ENCODE measurements at places on chromosomes 4 and X.

DNA sequence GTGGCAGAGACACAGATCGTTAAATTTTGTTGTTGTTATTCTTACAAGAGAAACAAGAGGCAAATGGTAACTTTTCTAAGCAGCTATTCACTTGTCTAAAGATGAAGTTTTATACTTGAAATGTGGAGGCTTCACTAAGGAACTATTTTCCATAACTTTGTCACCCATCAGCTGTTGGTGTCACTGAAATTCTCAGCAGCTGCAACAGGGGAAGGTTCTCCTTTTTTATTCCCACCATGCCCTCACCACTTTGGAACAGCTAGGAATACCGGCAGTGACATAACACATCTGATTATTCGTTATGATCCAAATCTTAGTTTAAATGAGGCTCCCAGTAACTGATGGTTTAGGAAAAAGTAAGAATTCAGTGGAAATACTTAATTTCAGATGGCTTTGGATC is 147.0 kb upstream of the LEF1 start:
- DNase-seq = no peak

DNA sequence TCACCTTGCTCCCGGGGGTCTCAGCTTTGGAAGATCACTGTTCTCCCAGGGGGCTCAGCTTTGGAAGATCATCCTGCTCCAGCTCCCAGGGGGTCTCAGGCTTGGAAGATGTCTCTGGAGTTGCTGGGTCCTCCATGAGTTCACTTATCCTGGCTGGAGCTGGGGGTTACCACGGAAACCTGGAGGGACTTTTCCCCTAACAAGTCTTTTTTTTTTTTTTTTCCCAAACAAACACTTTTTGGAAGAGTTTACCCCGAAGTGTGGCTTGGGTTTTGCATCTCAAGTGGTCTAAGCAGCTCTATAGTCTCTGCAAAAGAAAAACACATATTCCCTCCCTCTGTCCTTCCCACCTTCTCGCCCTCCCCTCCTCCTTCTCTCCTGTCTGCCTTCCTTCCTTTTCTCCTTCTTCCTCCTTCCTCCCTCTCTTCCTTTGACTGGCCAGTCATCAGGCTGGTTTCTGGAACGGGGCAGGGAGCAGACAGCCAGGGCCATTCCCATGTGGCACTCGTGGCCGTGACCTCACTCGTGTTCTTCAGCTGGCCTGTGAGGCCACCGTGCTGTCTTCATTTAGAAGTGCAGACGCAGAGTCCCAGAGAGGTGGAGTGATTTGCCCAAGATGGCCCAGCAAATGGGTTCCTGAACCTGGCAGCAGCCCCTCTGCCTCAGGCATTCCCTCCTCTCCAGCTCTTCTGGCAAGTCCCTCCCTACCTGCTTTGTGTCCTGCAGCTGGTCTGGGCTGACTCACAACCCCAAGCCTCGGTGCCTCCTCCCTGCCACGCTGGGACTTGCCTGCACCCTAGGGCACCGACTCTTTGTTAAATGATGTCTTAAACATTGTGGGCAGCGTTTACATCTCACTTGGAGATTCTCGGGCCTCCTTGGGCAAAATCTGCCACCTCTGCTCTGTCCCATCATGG is 25.9 kb upstream of the HMX1 start:
- no peak for DNase-seq

GRCh38 chrX:48461830-48462229 is 8.2 kb downstream of the SLC38A5 start:
- no peak for DNase-seq

DNA sequence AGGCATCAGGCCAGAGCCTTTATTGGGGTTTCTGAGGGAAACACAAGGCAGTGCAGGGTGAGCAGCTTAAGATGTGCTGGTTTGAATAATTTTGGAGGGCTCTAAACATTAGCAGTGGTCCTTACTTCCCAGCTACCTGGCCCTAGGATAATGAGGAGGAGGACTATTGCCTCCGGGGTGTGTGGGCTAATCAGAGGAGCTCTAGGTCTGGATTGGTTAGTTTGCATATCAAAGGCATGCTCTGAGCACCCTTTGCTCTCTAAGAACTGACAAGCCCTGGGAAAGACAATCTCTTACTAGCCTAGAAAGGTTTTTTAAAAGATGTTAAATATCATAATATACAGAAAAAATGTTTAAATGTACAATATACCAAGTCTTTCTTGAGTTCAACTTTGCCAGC is 58.4 kb downstream of the RXFP1 start:
- no peak for DNase-seq

DNA sequence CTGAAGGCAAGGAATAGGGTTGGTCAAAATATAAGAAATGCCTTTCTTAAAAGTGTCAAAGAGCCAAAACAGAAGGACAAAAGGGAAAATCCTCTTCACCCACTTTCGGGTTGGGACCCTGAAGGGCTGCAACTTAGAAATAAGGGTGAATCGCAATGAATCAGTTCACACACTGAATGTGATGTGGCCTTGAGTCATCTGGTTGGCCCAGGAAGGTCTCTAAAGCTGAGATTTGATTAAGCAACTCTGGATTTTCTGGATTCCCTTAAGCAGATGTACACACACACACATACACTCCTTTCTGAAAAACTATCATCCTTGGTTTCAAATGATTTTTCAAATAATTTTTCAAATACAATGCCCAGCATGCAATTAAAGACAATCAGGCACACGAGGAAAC is 13.1 kb downstream of the TAB3 start:
- DNase-seq = no peak

DNA sequence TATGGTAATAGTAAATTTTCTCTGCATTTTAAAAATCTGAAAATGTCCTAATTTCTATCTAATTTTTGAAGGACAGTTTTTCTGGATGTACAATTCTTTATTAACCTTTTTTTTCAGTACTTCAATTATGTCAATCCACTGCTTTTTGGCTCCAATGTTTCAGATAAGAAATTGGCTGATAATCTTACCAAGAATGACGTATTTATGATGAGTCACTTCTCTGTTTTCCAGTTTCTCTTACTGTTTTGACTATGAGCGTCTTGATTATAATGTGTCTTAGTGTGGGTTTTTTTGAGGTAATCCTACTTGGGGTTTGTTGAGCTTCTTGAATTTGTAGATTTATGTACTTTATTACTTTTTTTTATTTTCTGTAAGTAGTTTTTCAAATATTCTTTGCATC is 47.2 kb downstream of the UGT2B11 start:
- DNase-seq = no peak

- no peak for DNase-seq
Measured at GRCh38 chr4:147477439-147477838, 3.5 kb upstream of the EDNRA start.

DNA sequence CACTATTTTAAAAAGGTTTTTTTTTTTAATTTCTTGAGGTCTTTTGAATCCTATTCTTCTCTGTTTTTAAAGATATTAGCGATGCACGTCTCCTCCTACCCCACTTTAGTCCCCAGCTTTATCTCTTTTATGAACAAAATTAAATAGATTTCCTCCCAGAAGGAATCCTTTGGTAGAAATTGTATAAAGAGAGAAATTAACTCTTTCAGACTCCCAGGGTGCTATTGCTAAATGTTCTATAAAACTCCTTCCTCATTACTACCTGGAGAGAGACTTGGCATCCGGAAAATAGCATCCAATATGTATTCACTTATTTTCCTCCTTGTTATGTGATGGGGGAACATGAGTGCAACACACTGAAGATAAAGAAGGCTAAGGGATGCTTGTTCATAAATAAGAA is 16.5 kb upstream of the PACRGL start:
- no peak for DNase-seq

GRCh38 chr4:67475155-67475554 is 70.1 kb downstream of the CENPC start:
- no peak for DNase-seq

DNA sequence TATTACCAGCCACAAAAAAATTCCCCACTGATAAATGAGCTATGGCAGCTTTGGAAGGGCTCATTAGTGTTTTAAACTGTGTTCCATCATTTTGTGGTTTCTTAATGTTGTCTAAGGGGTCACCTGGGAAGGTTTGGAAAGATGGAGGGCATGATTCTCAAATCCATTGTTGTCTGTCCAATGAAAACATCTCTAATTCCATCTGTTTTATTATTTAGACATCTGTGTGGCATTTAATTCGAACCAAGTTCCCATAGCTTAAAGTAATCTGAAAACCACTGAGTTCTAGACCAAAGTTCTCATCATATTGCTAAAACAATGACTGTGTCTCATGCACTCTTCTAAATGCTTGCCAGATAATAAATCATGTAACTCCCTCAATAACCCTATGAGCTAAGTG is 103.8 kb upstream of the PPP3CA start:
- DNase-seq = no peak

DNA sequence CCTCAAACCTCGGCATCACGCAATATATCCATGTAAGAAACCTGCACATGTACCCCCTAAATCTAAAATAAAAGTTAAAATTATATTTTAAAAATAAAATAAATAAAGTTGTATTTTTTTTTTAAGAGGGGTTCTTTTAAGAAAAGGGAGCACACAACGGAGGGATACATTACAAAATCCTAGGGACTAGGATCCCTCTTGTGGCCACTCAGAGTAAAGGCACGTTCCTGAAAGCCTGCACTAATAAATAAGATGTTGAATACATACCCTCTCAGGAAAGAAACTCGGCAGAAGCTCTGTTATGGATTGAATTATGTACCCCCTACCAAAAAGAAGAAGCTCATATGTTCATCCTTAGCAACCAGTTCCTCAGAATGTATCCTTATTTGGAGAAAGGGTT is 50.9 kb upstream of the PRDX4 start:
- no peak for DNase-seq

DNA sequence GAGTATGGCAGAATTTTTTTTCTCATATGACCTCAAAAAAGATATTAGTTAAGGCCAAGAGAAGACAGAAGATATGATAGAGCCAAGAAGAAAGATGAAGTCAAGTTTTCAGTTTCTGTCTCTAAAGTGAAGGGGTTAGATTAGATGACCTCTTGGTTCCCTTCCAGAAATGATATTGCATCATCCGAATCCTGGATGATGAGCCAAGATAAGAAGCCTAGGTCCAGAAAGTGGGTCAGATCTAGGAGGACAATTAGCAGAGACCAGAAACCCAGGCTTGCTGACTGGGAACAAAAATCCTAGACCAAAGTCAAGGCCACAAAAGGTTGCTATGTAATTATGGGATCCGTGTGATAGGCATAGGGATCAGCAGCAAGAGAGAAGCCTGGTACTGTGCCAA is 20.2 kb downstream of the SATL1 start:
- no peak for DNase-seq

- no peak for DNase-seq
Measured at GRCh38 chr4:81021142-81021944, 9.2 kb upstream of the BMP3 start.

- no peak for DNase-seq
Measured at GRCh38 chrX:31331928-31332327, 260.1 kb upstream of the FTHL17 start.

GRCh38 chr4:149145803-149146202 is 669.8 kb downstream of the IQCM start:
- DNase-seq = no peak

- no peak for DNase-seq
Measured at GRCh38 chr4:154082760-154083535, 294.1 kb upstream of the SFRP2 start.

DNA sequence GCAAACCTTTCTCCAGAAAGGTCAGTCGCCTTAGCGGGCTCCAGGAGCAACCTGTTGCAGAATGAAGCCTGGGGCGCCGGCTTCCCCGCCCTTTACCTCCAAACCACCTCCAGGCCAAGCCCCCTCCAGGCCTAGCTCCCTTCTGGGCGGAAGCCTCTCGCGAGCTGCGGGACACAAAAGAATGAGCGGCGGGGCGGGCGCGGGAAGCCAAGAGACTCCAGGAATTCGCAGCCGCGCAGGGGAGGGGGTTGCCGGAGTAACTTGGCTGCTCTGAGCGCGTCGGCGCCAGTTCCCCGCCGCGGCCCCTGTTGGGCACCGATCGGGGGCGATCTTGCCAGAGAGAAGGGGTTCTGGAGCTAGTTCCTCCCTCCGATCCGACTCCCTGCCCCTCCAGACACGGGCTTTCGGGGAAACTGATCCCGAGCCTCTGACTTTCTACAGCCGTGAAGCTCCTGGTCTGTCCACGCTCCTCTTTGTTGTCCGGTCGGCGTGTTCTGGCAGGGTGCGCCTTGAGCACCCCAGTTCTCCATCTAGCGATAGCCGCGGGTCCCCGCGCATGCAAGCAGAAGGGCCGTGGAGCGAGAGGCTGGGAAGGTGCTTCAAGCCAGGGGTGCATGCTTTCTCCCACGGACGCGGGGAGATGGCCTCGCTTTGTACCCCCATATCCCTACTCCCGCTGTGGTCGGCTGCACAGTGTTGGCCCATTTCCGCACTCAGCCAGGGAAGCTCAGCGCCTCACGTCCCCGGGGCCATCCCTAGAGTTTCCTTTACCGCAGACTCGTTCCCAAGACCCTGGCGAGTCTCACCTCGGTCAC is 1.2 kb downstream of the PROM1 start:
- no peak for DNase-seq

- no peak for DNase-seq
Measured at GRCh38 chr4:185396724-185397385, at the start of gene ANKRD37. ANKRD37 (plus strand) TSS chr4:185396841; CDS start chr4:185396924, 83 bp downstream.

DNA sequence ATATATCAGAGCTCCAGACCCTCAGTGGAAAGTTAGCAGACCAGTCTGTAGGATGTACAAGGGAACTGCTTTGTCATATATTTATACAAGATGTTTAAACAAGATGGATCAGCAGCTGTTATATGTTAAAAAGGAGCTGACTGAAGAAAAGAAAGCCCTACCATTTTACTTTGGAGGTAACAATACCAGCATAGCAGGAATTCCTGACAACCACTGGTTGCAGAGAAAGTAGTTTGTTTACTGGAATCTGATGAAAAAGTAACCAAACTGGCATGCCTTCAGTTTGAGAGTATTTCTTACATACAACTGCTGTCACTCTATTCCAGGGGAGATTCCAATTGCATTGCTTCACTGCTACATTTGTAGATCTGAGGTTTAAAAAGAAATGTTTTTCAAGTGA is 49.5 kb upstream of the GABRQ start:
- no peak for DNase-seq

GRCh38 chrX:123087326-123087725 is 96.8 kb upstream of the GRIA3 start:
- no peak for DNase-seq

DNA sequence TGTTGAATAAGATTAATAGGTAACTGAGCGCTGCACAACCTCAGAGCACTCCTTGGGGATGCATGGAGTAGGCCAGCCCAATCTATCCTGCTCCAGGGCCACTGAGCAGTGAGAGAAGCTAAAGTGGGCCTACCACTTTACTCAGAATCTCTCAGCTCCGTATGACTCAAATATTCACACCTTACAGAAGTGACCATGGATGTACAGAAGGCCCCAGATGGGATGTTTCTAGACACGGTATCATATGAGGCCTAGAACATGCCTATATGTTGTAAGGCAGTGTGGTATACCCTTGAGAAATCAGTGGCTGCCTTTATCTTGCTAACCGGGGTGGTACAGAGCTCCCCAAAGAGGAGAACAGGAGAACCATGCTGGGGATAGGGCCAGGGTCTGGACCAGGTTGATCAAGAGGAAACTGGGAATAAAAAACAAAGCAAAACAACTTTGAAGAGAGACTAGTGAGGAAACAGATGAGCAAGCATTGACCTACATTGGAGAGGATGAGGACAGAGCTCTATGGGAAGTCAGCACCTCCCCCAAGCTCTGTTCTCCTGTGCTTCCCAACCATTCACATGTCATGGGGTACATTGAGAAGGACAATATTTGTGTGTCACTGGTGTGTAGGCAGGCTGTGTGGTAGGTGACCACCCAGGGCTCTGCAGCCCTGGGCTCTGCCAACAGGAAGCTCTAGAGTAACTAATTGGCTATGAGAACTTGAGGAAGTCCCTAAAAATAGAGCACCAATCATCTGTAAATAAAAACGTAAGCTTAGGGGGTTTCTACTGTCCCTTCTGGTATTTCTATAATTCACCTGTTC is 31.4 kb downstream of the HOPX start:
- DNase-seq = no peak
